ENCODE measurements at places on chromosomes 7 and 10.

GRCh38 chr10:37952043-37952755 lies 24.2 kb downstream of the ZNF25 start:
- DNase-seq: no peak

GRCh38 chr7:132065193-132065988 lies 509.0 kb upstream of the PODXL start:
- no peak for DNase-seq

- DNase-seq: no peak
Observed at GRCh38 chr10:4850397-4850796, 24.4 kb downstream of the AKR1E2 start.

- DNase-seq: no peak
Observed at GRCh38 chr10:31058795-31059703, 27.4 kb upstream of the ZNF438 start.

- no peak for DNase-seq
Observed at GRCh38 chr10:25294032-25294926, 119.5 kb downstream of the GPR158 start.

- DNase-seq: no peak
Observed at GRCh38 chr10:65798133-65798532, 1127.7 kb upstream of the LRRTM3 start.

DNA sequence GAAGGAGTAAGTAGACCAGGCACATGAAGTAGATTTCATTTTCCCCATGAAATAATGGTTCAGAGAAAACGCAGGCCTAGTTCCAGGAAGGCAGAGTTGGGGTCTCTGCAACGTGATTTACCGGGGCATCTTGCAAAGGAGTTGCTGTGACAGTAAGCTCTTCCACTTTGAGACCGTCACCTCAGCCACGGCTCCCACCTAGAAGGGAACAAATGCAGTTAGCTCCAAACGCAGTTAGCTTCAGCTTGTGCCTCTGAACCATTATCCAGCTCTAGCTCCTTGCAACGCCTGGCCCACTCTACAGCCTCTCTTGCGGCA lies 7.0 kb upstream of the MYO1G start:
- no peak for DNase-seq

DNA sequence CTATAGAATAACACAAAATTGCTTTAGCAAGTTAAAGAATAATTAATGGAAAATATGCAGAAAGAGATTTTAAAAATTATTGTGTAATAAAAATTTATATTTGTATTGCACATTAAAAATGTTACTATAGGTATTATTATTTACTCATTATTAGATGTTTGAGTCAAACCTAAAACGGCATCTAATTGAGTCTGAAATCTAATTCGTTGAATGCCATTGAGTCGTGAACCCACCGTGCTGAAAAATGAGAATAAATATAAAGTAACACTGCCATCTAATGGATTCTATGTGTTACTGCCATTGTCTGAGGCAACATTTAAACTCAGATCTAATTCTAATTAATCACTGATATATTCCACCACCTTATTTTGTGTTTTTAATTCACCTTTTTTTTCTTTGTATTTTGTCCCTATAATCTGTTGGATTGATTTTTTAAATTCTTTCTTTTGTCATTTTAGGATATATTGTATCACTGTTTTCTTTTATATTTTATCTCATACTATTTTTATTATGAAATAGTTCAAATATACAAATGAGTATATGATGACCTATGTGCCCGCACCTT lies 62.2 kb downstream of the SAMD9 start:
- peak; percentile 64 for DNase-seq

DNA sequence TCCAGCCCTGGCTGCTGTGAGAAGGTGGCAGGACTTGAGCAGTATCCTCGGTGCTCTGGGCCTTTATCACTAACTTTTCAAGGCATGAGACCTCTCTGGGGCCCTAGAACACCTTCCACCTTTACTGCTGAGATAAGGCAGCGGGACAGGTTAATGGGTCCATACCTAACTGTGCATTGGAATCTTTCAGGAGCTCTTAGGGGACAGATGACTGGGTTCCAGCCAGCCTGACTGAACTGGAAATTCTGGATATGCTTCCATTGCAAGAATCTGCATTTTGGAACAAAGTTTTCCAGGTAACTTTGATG lies 73.0 kb downstream of the ATXN7L1 start:
- no peak for DNase-seq

GRCh38 chr7:8937204-8937603 lies 503.8 kb downstream of the NXPH1 start:
- no peak for DNase-seq

DNA sequence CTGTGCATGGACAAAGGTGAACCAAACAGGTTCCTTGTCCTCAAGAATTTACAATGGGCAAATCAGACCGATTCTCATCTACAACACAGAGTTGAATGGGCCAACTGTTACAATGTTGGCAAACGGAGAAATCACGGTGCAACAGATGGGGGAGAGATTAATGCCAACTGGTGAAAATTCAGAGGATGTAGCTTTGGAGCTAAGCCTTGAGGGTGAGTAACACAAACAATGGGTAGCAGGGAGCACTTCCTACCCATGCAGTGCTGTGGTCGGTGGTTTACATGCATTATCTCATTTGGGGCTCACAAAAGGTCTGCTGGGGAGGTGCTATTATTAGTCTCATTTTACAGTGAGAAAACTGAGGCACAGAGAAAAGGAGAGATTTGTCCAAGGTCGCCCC lies 902 bp upstream of the NFE2L3 start:
- no peak for DNase-seq
